ENCODE measurements at places on chromosomes 5 and 9.

GRCh38 chr5:174570662-174571061 is 153.7 kb upstream of the MSX2 start:
- DNase-seq: no peak

- DNase-seq: no peak
These were observed 624.7 kb upstream of the ACO1 start for GRCh38 chr9:31759703-31760102.

- DNase-seq: no peak
These were observed 145.5 kb upstream of the SLC24A2 start for GRCh38 chr9:19934301-19934871.

DNA sequence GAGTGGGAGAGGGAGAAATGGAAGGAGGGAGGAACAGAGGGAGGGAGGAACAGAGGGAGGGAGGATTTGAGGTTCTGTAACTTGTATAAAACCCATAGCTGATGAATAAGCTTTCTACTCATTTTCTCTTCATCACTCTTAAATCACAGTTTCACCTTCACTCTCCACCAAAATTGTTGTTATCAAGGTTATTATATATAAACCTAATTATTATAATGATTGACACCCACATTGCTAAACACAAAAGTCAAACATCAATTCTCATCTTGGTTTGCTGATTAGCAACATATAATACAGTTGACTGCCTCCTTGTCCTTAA is 229.0 kb upstream of the PAPPA start:
- no peak for DNase-seq

DNA sequence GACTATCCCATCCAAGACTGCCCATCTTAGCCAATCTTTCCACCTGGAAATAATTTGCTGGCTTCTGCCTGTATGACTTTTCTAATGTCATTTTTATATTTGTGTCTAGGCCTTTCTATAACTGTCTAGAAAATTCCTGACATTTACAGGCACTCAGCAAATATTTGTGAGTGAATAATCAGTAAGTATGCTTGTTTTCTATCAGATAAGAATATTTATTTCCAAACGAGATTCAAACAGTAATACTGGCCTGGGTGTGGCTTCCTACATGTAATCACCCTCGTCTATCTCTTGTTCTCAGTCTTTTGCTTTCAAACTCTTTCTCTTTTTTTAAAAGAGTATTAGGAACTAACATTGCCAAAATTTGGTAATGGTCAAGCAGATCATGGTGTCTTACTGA is 466.2 kb downstream of the RAB3C start:
- DNase-seq: no peak

GRCh38 chr5:15234911-15235310 is 265.1 kb upstream of the FBXL7 start:
- DNase-seq: no peak

DNA sequence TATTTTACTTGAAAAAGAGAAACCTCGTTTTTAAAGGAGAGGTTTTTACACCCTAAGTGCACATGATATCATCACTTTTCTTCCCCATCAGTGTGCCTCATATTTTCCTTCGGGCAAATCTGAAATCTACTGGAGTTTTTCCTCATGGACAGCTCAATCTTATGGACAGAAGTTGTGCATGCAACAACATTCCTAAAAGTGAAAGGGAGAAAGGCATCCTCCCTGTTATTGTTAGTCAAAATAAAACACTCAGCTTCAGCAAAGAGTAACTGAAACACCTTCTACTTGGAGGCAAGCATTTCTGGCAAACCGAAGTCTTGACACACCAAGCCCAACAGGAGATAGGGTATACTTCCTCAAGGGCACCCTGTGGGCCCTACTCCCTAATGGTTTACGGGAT is 217.9 kb downstream of the BNC2 start:
- DNase-seq: no peak

DNA sequence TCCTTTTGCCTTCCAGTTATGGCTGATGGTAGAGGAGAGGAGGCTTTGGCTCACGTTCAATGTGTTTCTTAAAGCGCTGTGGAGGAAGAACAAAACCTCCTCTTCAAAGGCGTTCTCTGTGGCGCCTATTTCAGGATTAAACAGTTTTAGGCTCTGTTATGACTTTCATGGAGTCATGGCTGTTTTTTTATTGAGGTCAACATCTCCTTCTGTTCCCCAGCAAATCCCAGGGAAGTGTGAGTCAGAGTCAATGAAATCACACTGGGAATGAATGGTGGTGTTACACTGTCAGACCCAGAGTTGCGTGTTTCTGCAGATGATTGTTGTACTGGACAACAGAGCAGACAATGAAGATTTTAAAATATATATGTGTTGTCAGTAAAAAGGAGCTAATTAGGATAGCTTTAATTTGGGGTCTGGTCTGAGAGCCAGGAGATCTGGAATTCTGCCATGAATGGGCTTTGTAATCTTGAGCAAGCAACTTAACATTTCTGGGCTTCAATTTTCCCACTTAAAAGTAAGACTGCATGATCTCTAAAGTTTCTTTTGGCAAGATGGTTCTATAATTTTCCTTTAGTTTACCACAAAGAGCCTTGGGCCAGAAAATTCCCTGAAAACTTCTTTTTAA is 240.7 kb downstream of the CSNK1G3 start:
- DNase-seq: peak; percentile 37

DNA sequence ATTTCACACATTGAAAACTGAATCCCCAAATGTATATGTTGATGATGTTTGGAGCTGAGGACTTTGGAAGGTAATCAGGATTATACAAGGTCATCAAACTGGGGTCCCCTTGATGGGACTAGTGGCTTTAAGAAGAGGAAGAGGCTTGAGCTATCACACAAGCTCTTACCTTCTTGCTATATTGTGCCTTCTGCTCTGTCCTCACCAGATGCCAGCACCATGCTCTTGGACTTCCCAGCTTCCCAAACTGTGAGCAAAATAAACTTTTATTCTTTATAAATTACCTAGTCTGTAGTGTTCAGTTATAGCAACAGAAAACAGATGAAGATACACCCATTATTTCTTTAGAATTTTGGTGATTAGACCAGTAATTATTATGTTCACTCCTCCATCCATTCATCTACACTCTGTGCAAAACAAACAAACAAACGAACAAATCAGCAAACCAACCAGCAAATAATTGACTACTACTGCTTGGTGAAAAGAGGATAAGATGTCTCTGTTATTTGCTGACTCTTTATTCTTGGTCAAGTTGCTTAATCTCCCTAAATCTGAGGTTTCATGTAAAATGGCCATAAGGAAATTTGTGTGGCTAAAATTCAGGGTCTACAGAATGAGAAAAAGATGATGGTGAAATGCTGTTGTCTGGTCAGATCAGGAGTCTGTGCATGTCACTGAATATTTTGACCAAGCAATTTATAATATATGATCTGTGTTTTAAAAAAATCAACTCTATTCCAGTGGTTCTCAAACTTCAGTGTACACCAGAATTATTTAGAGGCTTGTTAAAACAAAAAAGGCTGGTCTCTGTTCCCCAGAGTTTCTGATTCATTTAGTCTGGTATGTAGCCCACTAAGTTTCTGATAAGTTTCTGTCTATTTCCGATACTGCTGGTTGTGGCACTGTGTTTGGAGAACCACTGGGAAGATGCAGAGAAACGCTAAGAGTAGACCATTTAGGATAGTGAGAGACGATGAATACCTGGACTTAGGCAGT is 854.1 kb downstream of the MAT2B start:
- no peak for DNase-seq

DNA sequence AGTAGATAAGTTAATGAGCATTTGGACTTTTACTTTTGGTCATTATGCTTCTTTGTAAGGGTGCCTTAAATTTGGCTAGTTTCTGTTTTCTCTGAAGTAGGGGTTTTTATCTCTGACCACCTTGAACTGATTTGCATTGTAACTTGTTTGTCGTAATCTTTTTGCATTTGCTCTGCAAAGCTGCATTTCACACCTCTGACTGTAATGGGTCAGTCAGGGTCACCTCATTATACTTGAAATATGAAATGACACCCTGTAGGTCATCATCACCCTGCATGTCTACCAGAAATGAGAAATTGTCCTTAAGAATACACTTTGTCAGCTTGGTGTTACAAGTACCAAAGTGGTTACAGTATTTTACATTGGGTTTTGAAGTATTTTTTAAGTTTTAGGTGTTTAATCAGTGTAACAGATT is 74.0 kb downstream of the KCNN2 start:
- DNase-seq: no peak

GRCh38 chr5:110653231-110653970 is 73.1 kb downstream of the TMEM232 start:
- DNase-seq: no peak

DNA sequence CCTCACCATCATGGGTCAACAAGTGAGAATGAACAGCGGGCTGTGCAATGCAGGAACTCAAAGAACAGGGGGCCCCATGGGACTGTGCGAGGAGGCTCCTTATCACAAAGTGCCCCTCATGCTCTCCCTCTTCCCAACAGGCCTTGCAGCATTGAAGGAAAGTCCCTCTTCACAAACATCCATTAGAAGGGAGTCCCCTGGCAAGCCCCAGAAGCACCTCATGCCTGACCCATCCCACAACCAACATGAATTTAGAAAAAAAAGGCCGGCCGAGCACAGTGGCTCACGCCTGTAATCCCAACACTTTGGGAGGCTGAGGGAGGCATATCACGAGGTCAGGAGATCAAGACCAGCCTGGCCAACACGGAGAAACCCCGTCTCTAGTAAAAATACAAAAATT is 122.6 kb upstream of the FSTL4 start:
- DNase-seq: no peak

- DNase-seq: peak; percentile 77
These were observed 68.9 kb downstream of the WDR41 start for GRCh38 chr5:77423022-77423750.

GRCh38 chr5:77425998-77426659 is 66.0 kb downstream of the WDR41 start:
- no peak for DNase-seq

- no peak for DNase-seq
These were observed 21.0 kb upstream of the PPP2CA start for GRCh38 chr5:134246771-134247427.

- DNase-seq: no peak
These were observed 182.7 kb downstream of the NR3C1 start for GRCh38 chr5:143220748-143221251.

- DNase-seq: no peak
These were observed 209.2 kb upstream of the KLF4 start for GRCh38 chr9:107698779-107699178.

- no peak for DNase-seq
These were observed 76.2 kb downstream of the NRG2 start for GRCh38 chr5:139966856-139967255.

DNA sequence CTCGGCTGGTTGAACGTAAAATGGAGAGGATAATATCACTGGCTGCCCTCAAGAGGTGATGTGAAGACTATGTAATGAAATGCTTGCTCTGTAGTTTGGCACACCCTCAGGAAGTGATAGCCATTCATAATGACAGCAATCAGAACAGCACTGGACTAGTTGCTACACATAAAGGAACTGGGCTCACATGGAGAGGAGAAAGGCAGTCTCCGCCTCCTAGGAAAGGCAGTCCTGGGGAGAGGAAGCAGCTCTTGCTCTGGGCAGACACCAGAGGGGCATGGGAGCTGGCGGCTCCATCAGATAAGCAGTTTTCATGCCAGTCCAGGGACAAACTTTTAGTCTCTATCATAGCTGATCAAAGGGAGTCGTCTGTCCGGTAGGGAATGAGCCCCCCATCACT is 46.9 kb downstream of the ARHGEF37 start:
- DNase-seq: no peak

DNA sequence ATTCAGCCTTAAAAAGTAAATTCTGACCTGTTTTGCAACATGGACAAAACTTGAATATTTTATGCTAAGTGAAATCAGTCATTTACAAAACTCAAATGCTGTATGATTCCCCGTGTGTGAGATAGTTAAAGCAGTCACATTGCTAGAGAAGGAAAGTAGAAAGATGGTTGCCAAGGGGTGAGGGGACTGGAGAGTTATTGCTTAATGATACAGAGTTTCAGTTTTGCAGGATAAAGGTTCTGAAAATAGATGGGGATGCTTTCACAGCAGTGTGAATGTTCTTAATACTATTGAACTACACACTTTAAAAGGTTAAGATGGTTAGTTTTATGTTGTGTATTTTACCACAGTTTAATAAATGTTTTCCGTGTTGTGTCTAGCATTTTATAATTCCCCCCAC is 51.2 kb downstream of the SGCD start:
- no peak for DNase-seq

DNA sequence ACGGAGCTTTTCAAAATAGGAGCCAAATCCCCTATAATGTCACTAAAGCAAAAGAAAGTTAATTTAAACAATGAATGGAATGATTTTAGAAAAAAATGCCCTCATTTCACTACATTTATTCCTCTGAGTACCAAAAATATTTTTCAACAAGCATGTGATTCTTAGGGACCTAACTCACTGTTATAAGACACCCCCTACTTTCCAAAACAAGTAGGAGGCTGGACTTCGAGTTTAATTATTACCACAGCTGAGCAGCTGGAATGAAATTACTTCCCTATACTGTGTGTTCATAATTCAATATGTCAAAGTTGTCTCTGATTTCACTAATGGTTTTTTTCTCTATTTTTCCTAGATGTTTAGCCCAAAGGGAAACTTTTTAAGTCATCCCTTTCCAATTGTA is 61.6 kb downstream of the SAXO1 start:
- DNase-seq: no peak

- DNase-seq: no peak
These were observed 191.4 kb downstream of the ARHGAP26 start for GRCh38 chr5:142961440-142962173.

DNA sequence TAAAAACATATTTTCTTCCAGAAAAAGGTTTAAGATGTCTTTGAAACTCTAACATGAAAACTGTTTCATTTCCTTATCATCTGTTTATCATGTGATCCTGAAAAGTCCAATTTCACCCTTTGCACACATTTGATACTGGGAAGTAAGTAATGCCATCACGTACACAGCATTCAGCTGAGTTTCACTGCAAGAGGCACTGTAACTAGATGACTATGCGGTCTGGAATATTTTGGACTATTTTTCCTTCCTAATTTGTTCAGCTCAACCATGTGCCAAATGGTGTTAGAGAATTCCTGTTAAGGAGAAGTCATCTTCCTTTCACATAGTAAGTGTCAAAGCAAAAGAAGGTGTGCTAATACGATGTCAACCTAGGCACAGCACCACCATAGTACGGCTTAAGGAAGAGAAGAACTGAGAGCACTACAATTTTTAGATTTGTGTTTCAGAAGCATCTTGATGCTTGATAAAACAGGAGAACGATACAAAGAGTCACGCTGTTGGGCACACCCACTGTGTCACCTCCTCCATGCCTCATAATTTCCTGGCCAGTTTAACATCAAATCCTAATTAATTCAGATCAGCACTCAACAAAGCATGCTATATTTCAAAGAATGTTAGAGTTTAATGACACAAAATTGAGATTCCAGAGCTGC is 77.5 kb downstream of the GNAQ start:
- DNase-seq: no peak

DNA sequence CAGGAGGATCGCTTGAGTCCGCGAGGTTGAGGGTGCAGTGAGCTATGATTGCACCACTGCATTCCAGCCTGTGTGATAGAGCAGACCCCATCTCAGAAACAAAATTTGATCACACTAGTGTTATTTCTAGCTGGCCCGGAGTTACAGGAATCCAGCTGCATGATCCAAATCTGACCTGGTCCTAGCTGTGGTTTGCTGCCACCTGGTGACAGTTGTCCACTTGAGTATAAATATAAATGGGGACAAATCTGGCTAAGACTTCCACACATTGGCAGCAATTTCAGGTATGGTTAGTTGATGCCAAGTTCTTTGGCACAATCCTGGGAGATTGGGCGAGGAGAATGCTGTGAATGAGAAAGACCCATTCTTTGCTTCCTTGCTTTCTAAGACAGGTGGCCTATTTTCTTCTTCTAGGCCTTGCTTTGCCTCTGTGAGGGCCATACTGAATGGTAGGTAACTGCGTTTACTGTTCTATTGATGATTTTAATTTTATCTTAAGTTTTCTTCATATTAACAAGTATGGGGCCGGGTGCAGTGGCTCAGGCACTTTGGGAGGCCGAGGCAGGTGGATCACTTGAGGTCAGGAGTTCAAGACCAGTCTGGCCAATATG is 35.4 kb downstream of the UBE2R2 start:
- DNase-seq: no peak
